ENCODE measurements at places on chromosomes 7 and 10.
A peak's percentile ranks its signal among the peaks of the same experiment; 100 is the strongest.

GRCh38 chr7:30914596-30914995 is 2.9 kb downstream of the AQP1 start:
- peak; percentile 86 for DNase-seq

DNA sequence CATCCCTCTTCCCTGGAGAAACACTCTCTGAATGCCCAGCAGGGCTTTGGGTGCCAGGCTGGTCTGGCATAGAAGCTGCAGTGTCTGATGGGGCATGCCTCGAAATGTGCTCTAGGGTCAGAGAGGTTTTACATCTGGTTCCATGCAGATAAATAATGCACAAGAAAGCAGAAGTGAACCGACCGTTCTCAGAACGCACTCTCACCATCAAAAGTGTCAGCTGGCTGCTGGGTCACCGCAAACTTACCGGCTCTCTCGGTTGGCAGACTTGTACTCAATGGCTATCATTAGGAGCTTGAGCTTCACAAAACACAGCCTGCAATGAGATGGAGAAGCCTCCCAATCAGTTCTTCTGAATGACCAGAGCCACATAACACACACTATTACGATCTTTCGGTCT is 610.0 kb downstream of the KCNMA1 start:
- no peak for DNase-seq

- DNase-seq: peak; percentile 94
Measured at GRCh38 chr7:92809760-92810573, 26.4 kb downstream of the CDK6 start.

DNA sequence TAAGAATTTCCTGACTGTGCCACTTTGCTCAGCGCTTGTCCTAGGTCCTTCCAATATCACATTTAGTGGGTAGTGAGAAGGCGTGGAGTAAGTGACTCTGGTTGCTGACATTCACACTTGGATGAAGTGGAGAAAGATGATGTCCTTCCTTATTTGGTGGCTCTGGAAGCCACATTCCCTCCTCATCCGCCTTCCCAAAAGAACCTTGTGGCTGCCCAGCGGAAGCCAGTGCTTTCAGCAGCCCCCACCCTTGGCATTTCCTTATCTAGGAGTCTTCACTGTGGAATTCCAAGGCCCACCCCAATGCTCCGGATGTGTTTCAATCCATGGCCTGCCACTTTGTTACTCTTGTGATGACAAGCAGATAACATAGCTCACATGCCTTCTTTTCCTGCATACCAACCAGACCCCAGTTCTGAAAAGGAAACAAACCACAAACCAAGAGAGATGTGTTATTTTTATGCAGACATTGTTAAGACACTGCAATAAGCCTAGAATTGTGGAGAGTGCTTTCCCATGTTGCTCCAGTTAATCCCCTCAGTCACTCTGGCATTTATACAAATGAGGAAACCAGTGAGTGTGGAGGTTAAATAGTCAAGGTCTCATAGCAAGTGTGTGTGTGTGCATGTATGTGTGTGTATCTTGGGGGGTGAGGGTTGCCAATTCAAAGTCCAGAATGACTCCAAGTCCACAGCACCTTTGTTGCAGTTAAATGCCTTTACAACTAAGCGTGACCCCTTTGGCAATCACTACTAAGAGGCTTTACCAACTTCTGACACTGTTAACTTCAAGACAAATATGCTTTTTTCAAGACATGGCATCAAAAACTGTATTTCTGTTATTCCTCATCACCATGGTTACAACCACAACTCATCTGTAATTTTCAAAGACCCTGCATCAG is 10.3 kb upstream of the ANKRD1 start:
- peak; percentile 88 for DNase-seq

- no peak for DNase-seq
Measured at GRCh38 chr10:76205361-76205760, 773.9 kb downstream of the LRMDA start.
